ENCODE measurements at places on chromosomes 4 and X. TPM values are rescaled to one million over a fixed set of nuclear protein-coding genes. Genes with fewer than 3 reads are reported as not detected.
A peak's percentile ranks its signal among the peaks of the same experiment; 100 is the strongest.

DNA sequence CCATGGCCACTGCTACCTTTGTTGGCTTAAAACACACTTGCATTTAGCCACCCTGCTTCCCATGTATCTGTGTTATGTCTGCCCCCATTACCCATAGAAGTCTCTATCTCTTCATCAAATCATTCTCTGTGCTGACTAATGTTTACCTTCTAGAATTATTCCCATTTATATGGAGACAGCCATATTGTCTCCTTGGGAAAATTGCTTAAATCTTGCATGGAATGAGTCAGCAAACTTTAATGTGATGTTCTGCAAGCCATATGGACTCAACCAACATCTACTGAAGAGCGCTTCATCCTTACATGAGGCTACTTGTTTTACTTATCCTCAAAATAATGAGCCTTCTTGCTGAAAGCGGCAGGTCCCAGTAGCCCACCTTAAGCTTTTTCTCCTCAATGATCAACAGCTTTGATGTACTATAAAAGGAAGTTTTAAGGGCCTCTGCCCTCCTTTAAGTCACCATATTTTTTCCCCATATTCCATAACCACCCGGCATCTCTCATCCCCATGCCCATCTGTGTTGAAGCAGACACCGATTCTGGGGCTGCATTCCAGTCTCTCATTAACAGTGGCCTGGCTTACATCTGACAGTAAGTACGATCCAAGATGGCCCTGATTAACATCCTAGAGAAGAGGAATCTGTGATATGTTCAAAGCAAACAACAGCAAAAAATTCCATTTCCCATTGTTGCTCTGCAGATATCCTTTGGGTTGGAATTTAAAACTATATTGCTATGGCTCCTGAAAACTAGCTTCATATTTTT is 130.4 kb downstream of the ARHGAP6 start:
- DNase-seq: peak; percentile 16

DNA sequence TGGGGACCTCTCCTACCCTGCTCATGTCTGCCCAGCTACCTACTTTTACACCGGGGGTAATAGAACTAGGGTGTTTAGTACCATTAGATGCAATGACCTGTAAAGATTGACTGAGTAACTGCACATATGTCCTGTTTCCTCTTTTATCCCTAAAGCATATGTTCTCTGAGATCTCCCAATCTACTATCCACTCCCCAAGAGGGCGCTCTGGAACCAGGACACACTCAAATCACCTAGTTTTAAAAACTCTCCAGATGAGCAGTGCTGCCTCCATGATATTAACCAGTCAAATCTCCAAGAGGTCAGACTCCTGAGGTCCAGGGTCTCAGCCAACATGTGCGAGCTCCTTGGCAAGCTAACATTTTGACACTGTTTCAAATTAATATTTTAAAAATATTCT is 87.0 kb upstream of the TSPAN5 start:
- DNase-seq: peak; percentile 67

DNA sequence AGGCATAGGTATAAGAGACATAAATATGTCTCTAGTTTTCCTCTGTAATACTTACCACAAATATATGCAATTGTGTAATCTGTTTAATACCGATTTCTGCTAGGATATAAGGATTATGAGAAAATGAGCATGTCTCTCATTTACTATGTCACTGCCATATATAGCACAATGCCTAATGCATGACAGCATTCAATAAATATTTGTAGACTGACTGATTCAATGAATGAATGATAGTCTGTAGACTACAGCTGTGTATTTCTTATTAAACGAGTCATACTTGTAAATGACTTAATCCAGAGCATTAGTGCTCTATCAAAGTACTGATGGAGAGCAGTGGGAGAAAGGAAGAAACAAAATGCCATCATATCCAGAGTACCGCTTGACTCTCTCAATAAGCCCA is 175.6 kb downstream of the PPP3CA start:
- DNase-seq: no peak

DNA sequence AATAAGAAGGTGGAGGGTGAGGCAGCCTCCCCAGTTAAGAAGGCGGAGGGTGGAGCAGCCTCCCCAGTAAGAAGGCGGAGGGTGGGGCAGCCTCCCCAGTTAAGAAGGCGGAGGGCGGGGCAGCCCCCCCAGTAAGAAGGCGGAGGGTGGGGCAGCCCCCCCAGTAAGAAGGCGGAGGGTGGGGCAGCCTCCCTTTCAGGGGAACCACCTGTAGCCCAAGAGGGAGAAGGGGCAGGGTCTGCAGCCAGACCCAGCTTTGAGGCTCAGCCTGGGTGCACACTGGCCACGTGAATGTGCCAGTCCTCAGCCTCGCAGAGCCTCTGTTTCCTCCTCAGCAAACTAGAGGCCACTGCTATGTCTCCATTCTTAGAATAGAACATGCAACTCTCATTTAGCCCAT is 52.6 kb downstream of the HMX1 start:
- DNase-seq: no peak

Gene CXorf49
- not detected for total RNA-seq

DNA sequence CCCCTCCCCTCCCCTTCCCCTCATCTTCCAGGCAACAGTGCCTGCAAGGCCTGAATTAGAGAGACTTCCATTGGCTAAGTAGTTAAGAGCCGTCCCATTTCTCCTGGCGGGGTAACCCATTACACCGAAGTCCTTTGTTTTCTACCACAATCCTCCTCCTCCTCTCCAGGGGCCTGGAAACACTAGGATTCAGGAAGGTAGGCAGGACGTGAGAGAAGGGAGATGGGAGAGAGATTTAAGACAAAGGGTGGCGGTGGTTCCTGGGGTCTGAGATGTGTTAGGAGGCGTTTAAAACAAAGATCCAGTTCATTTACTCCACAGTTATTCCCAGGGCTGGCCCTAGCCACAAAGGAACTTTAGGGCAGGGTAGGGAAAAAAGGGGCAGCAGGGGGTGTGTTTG is 28.0 kb downstream of the NYX start:
- no peak for DNase-seq

- peak; percentile 85 for DNase-seq
Observed at GRCh38 chr4:143381189-143382118, 44.8 kb downstream of the GAB1 start.

GRCh38 chrX:47530049-47530448 is 31.0 kb upstream of the ARAF start:
- no peak for DNase-seq

Measured in fibroblast of villous mesenchyme (primary cell).